ENCODE measurements at places on chromosomes 12 and 14.

DNA sequence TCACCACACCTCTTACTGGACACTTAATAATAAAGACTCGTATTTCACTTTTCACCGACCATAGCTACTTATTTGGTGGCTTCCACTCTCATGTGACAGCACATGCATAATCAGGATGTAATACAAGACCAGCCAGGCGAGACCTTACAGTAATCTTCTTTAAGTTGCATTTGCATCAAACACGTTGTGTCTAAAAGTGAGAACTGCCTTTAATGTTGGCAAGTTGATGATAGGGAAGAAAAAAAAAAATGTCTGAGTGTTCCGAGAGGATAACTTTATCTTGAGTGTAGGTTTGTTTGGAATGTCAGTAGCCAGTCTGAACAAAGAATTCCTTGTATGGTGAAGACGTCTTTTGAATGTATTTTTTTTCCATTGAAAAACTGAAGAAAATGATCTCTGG, 440.4 kb downstream of the ADAMTS20 start:
- DNase-seq, result no peak

DNA sequence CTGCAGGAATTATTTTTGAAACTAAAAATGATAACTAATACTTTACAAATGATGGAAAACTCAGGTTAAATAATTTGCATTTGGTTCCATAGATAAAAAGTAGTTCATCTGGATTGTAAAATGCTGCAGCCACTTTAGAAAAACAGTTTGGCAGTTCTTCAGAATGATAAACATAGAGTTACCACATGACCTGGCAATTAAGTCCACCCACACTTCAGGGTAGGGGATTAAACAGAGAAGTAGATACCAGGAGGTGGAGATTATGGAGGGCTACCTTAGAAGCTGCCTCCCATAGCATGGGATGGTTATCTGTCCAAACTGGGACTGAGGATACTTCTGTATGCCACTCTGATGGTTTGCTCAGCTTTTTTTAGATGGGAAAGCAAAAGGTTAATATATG, 22.2 kb downstream of the ARF6 start:
- DNase-seq, result no peak

DNA sequence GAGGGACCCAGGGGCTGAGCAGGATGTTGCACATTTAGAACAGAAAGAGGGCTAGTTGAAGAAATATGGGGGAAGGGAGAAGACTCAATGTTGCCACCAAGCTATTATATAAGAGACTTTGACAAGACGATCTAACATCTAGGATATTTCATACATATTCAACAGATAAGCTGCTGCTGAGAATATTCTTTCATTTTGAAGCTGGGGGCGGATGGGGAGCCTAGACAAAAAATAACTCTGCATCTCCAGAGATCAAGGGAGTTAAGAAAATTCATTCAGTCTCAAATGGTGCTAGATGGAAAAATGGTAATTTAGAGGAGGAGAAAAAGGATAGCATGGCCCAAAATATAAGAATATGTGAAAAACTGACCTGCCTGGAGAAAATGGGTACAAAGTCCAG, 415.6 kb downstream of the MDGA2 start:
- no peak for DNase-seq

- DNase-seq, result no peak
Observed at GRCh38 chr14:61154641-61155040, 126.5 kb downstream of the TMEM30B start.

DNA sequence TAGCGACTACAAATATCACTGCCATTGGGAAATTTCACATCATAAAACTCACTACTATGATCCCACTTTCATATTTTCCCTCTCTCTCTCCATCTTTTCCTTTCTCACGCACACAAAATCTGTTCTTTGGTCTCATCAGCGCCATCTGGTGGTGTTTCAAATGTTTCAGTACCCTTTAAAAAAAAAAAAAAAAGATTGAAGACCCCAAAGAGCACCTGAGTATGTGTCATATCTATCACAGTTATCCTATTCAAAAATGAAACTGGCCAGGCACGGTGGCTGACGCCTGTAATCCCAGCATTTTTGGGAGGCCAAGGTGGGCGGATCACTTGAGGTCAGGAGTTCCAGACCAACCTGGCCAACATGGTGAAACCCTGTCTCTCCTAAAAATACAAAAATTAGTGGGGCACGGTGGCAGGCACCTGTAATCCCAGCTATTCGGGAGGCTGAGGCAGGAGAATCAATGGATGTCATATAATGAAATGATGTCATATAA, 72.4 kb downstream of the TTC9 start:
- DNase-seq, result no peak

DNA sequence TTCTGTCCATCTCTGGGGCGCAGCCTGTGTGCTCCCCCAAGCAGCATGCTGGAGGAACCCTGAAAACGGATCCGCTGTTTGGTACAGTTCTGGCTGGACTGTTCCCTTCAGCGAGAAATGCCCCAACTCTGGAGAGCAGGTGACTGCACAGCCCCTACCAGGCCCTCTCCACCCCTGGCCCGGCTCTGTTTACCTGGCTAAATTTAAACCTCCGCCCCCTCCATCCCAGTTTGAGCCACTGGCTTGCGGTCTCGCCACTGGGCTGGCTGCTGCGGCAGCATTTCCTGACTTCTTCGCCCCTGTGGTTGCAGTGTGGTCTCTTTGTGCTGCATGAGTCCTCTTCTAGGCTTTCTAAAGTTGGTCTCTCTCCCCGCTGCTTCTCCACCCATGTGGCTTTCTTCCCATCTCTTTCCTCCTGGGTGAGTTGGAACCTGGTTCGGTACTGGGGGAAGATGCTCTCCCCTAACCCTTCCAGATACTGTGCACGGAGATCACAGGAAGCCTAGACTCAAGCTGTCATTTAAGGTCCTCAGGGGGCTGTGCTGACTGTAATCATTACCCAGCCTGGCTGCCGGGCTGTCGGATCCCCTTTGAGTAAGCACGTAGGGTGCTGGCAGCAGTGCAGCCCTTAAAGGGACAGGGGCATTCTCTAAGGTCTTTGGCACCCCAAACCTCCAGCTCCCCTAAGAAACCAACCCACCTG, 60.6 kb downstream of the FBXL14 start:
- DNase-seq, result no peak
